NCI-H1930 (cell line): ENCODE measurements at places on chromosomes 2 and 18.
A peak's percentile ranks its signal among the peaks of the same experiment; 100 is the strongest.

DNA sequence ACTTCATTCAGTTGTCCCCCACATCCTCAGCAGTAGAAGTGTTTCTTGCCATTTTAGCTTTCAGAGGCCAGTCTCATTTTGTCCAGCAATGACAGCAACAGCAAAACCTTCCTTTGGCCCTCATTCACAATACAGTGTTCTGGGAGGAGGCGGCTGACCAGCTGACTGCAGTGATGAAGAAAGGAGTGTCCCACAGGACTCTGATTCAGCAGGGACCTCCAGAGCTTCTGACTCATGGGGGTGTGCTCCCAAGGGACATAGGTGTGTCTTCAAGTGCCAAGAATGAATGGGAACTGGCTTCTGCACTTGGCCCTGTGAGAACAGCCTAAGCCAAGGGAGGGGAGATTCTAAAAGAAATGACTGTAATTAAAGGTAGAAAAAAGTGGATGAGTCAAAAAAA is 147.0 kb upstream of the PELI1 start:
- DNase-seq = no peak

DNA sequence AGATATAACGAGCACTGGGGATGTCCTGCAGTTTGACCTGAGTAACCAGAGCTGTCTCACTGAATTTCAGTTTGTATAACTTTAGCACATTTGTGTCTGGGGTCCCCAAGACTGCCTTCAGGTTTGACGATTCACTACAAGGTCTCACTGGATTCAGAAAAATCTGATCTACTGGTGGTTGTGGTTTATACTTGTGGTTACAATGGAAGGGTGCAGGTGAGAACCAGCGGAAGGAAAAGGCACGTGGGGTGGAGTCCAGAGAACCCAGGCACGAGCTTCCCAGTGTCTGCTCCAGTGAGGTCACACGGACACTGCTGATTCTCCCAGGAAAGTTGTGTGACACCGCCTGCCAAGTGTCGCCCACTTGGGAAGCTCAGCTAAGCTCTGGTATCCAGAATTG is 126.0 kb downstream of the ZNF236 start:
- no peak for DNase-seq

GRCh38 chr2:108923736-108924579 is 65.1 kb downstream of the EDAR start:
- DNase-seq = no peak

- peak; percentile 27 for DNase-seq
Measured at GRCh38 chr18:67104700-67105284, 411.7 kb downstream of the DSEL start.

- no peak for DNase-seq
Measured at GRCh38 chr2:119051263-119051662, 107.3 kb downstream of the C1QL2 start.

DNA sequence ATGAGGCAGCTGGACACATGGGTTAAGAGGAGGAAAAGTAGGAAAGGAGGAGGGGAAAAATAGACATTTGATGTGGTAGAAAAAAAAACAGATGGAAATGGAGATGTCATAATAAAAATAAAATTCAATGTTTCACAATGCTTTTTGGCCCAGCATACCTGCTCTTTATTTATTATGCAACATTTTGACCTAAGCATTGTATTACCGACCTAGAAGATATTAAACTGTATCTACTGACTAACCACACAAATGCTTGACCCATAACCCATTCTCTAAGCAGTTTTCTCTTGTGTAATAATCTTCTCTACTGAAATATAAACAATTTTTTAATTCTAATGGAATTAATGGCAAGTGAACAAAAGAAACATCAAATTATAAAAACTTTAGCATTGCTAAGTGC is 362.3 kb downstream of the FBXO15 start:
- DNase-seq = no peak

DNA sequence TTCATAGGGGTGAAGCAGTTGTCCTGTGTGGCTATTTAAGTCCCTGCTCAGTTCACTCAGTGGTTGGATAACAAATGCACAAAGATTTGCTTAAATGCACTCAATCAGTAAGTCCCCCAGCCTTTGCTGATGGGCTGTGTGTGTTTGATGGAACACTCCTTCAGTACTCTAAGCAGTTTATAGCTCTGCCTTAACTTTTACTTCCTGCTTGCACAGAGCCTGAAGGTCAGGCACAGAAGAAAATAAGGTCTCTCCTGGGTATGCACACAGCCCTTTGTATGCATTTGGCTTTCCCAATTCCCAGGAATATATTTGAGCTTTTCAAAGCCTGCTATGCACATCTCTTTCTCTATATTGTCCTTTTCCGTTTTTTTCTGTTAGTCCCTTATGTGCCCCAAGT is 208.7 kb upstream of the STK17B start:
- DNase-seq = no peak

GRCh38 chr2:200305797-200306195 is 697 bp upstream of the SPATS2L start:
- no peak for DNase-seq

- peak; percentile 44 for DNase-seq
Measured at GRCh38 chr2:72893594-72894319, 6.5 kb downstream of the SPR start.

DNA sequence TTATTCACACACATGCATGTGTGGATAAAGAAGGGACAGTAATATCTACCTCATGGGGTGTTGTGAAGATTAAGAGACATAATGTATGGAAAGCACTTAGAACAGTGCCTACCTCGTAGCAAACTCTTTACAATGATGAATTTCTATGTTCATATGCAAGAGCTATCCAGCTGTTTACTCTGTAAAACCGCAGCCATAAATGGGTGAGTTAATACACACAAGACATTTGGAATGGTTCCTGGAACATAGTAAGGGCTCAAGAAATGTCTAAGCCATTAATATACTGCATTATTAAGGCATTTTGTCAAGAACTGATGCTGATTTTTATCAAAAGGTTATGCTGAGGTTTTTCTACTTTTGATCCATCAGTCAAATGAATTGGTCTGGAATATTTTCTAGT is 1076.2 kb downstream of the TSN start:
- DNase-seq = peak; percentile 6

DNA sequence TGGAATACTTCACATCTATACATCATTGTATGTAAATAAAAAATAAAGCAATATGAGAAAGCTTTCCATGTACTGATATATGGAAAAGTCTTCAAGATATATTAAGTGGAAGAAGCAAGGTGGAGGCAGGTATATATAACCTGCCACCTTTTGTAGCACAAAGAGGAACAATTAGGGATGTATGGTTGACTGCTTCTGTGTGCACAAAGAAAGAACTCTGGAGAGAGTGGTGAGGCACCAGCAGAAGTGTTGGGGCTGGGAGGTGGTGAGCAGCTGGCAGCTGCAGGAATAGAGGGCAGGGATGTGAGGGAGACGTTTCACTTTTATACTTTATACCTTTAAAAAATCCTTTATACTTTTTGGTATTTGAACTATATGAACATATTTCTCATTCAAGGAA is 26.1 kb downstream of the KIF5C start:
- DNase-seq = no peak

- DNase-seq = no peak
Measured at GRCh38 chr2:55672630-55673029, 21.0 kb downstream of the PNPT1 start.

DNA sequence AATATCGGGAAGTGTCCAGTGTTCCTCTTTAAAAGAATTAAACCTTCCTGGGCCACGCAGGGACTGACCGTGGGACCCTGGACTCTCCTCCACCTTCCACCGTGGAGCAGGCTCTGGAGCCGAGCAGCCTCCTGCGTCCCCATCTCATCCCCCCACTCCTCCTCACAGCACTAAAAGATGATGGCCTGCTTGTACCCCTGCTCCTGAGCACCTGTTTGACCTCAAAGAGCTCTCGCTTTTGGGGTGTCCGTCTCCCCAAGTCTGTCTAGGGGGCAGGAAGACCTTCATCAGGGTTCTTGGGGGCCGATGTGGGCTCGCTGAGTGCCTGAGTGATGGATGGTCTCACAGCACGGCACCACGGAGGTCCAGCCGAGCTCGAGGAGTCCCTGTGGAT is 1.2 kb upstream of the SDC1 start:
- DNase-seq = no peak

DNA sequence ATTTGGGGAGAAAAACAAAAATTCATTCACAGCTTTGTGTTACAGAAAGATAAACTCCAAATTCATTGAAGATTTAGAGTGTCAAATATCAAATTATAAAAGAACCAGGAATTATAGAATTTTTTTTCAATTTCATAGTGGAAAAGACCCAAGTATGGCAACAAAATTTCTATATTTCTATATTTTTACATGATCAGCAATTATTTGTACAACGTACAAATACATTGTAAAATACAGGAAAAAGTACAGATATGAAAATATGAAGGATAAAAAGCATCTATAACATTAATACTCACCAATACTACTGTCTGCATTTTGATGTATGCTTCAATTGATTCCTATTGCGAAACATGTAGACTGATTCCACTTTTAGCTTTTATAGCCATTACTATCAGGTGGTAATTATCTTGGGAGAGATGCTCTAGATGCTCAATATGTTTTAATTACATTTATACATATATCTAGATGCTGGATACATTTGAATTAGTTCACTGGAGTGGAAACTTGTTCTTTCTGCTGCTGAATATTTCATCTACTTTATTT is 4.0 kb downstream of the SH3YL1 start:
- DNase-seq = no peak

DNA sequence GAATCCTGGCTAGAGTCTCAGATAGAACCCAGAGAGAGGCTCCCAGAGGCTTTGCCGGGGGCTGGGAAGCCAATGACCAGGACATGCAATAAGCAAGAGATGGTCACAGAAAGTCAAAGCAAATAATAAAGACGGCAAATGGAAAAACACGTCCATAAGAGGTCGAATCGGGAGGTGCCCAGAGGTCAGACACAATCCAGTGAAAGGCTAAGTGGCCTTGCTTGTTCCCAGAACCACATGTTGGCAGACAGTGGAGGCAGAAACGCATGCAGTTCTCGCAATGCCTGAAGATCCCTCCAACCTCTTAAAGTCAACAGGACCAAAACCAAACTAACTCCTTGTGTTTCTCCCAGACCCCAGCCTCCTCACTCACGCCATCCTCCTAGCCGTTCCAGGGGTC is 3.0 kb downstream of the CYB5A start:
- no peak for DNase-seq

DNA sequence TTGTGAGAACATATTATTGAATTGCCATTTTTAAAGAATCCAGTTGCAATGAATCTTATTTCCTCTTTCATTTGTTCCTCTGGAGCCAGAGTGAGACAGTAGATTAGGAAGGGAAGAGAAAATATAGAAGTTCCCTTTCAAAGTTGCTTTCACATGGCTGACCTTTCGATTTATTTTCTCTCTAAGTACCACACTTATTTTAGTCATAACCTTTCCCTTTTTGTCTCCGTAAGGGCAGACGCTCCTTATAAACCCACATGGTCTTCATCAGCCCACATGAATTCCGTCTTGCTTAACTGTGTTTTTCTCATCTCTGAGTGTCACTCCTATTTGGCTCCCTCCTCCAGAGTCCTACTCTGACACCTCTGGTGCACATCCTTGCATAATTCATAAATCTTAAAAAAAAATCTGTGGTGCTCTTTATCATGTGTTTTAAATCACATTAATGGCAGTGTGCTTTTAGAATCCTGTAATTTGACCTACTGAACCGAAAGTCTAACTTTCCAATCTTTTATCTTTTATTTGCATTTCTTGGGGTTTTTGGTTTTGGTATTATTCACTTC is 38.5 kb upstream of the ZNF396 start:
- no peak for DNase-seq

DNA sequence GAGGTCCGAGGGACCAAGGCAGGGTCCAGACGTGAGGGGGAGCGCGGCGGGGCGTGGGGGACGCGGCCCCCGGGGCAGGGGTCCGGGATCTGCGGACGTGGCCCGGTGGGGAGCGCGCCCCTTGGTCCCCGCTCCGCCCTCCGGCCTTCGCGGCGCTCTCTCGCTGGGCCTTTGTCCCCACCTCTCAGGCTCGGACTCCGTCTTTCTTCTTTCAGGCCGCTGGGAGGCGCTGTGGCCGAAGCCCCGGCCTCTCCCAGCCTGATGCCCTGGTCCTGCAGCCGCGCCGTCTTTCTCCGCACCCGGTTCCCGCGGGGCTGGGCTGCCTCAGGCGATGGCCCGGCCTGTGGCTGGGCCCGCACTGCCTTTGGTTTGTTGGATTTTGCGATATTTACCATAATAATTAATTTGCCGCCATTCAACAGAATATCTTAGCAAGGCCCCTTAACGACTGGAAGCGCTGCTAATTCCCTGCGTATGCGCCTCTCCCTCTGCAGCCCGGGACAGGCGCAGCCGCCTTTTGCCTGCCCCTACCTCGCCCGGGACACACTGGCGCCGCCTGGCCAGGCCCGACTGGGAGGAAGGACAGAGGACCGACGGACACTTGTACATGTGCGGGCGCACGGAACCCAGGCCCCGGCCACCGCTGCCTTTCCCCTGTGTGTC is 10.8 kb downstream of the SIX3 start:
- DNase-seq = no peak

GRCh38 chr2:146413086-146413610 is 1431.7 kb upstream of the ACVR2A start:
- no peak for DNase-seq

DNA sequence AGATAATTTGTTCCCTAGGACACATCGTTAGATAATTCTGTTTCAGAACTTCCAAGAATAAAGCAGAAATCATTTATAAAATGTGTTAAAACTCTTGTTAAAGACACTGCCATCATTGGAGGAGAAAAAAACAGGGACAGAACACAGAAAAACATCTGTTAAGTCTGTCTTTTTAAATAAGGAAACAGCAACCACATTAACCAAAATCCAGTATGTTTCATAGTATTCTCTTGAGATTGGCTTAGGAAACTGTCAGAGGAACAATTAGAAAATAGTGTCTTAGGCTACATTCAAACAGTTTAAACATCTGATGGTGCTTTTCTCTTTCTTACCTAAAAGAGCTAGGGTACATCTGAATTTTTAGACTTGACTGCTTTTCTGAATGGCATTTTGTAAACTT is 81.6 kb downstream of the PMS1 start:
- no peak for DNase-seq

DNA sequence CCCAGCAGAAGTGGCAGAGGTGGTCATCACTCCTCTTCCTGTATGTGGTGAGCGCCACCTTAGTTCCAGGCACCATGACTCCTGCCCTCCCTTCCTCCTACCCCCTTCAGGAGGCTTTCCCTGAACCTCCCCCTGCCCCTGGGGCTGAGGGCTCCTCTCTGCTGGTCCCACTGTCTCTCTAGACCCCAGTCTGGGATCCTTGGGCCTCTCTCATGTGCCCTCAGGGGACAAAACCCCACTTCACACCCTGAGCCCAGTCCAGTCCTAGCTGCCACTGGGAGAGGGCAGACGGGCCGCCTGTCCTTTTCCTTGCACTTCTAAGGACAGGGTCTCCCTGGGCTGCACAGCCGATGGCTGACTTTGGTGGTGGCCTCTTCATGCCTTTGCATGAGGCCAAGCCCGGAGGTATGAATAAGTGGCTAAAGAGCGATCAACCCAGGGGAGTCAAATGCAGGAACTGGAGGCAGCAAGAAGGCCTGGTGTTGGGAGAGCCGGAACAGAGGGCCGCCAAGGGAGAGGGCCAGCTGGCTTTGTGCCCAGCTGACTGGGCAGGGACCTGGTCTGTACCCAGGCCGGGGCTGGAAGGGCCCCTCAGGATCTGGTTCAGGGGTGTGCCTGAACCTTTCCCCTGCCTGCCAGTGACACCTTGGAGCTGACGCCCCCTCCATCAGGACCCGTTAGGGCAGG is 29.5 kb downstream of the GLI2 start:
- no peak for DNase-seq

- no peak for DNase-seq
Measured at GRCh38 chr2:143469323-143469722, 340.1 kb downstream of the ARHGAP15 start.
